ENCODE measurements at places on chromosomes 7 and 10.

GRCh38 chr7:1931256-1931950, 261.3 kb downstream of the ELFN1 start:
- DNase-seq, result no peak

- peak; percentile 68 for DNase-seq
Observed at GRCh38 chr7:13290975-13291374, 603.5 kb downstream of the ARL4A start.

- DNase-seq, result no peak
Observed at GRCh38 chr10:80497187-80498077, 40.3 kb upstream of the SH2D4B start.

DNA sequence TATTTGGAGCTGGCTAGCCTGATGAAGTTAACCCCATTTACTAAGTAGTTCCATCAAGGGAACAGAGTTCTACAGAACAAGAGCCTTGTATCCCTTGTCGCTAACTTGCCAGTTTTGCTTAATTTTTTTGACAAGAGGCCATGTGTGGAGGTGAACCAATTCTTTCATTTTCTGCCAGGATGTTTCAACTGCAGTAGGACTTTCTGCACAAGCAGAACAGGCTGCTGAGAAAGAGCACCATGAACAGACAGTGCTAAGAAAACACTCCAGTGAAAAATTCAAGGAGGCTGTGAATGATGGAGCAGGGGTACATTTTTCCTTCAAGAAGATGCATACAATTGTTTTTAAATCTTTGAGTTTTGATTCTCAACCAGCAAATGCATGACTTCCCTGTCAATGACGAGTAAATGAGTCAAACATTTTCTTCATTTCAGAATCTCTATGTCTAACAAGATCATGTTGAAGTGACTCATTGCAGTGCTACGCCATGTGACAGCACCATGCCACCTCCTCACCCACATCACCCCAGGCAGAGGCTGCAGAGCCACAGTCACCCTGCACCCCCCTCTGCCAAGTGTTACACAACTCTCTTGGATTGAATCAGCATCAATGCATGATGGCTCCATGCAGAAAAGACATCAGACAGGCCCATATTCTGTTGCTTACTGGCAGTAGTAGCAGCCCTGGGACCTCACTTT, 193.1 kb downstream of the COBL start:
- peak; percentile 99 for DNase-seq

- DNase-seq, result no peak
Observed at GRCh38 chr10:4202938-4203337, 417.9 kb upstream of the KLF6 start.

GRCh38 chr7:31890198-31890597, 180.0 kb downstream of the PDE1C start:
- DNase-seq, result no peak

DNA sequence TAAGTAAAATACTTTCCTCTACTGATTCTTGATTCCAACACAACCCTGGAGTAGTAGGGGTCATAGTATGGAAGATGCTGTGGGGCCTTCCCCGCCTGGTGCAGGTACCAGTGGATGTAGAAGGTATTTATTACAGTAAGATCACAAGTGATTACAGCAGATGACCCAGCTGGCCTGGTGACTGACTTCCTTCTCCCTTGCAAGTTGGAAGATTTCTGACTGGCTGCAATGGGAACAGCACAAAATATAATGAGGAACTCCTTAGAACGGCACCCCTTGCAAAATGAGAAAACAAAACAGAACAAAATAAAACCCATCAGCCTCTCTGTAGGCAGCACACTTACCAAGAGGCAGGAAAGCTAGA, 61.7 kb upstream of the TARP start:
- no peak for DNase-seq

DNA sequence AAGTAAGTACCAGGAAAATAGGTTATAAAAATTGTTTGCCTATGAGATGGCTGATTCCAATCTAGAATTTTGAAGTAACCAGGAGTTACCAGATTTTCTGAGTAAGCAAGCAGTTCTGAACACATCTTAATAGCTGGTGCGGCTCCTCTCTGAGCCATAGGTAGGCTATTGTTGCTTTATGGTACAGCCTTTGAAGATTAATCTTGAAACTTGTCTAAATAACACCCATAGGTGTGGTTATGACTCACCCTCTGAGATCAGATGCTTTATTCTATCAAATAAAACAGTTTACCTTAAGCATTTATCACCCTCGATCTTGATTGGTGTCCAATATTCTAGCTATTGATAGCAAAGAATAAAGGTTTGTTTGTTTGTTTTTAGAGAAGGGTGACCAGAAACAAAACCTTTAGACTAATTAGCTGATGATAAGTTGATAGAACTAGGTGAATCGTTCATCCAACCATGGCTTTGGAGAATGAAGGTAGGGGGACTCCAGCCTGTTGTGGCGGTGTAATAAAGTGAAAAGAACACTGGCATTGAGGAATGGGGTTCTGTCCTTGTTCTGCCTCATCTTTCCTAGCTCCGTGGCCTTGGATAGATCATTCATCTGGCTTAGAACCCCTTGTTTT, 72.2 kb downstream of the VTI1A start:
- DNase-seq, result no peak

DNA sequence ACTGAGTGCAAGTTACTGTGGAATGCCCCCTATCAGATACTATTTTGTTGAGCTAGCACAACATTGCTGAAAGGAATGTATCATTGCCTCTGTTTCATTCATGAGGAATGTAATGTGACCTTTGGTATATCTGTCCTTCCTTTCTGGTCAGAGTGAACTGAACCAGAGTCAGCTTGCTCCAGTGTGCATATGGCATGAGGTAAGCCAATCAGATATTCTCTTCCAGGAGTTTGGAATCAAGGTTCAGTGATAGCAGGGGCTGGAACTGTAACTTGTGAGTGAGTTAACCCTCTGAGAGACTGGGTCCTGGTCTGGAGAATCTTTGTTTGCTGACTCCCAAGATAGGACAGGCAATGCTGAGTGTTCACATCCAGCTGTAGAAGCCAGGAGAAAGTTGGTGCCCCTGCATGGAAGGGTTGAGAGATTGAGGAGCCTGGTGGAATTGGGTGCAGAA, 45.3 kb upstream of the OSBPL3 start:
- DNase-seq, result peak; percentile 95

DNA sequence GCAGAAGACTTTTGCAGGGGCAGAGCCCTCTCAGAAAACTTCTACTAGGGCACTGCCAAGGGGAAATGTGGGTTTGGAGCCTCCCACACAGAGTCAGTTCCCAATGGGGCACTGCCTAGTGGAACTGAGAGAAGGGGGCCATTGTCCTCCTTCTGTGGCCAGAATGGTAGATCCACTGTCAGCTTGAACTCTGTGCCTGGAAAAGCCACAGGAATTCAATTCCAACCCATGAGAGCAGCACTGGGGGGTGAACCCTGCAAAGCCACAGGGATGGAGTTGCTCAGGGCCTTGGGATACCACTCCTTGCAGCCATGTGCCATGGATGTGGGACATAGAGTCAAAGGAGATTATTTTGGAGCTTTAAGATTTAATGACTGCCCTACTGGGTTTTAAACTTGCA, 262.2 kb upstream of the SEMA3C start:
- DNase-seq, result no peak
